Stimulated activated CD8-positive, alpha-beta memory T cell treated with anti-CD3 and anti-CD28 coated beads, Interleukin-15, amount 100 ng/mL, for 48 hours (primary cell): ENCODE measurements at places on chromosomes 13 and 19.

GRCh38 chr19:46009530-46010510, 13.0 kb downstream of the PGLYRP1 start:
- DNase-seq, result peak; percentile 22

- no peak for DNase-seq
Measured at GRCh38 chr13:89695343-89696257, 1651.9 kb upstream of the MIR17HG start.

- no peak for DNase-seq
Measured at GRCh38 chr19:33535226-33535625, 13.6 kb upstream of the PEPD start.

DNA sequence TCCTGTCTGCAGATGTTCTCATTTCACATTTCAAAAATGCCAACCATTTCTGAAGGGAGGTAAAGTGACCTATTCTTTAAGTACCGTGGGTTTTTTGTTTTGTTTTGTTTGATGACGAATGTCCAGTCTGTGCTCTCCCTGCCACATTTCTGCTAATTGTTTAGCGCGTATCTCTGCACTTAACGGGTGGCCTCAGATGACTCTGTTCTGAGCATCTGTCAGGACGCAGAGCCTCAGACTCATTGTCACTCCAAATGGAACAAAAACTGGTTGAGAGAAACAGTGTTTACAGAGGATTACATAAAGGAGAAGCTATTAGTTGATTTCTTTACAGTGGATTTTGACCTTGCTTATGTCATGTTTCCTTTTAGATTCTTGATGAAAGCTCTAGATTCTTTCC, 23.7 kb downstream of the TPP2 start:
- no peak for DNase-seq

DNA sequence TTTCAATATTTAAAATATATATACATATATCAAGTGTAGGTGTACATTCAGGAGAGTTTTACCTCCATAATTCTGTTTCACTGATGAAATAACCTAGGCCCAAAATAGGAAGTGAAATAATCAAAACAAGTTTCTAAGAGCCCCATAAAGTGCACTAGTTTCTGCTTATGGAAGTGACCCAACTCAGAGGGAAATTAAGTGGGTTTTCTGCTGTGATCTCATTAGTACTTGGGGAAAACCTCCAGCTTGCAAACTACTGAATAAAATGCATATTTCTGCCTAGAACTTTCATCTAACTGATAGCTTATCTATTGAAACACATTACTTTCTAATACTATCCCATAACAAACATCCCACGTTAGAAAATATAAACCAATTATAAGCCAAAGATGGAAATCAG, 45.4 kb upstream of the MIR17HG start:
- DNase-seq, result no peak

DNA sequence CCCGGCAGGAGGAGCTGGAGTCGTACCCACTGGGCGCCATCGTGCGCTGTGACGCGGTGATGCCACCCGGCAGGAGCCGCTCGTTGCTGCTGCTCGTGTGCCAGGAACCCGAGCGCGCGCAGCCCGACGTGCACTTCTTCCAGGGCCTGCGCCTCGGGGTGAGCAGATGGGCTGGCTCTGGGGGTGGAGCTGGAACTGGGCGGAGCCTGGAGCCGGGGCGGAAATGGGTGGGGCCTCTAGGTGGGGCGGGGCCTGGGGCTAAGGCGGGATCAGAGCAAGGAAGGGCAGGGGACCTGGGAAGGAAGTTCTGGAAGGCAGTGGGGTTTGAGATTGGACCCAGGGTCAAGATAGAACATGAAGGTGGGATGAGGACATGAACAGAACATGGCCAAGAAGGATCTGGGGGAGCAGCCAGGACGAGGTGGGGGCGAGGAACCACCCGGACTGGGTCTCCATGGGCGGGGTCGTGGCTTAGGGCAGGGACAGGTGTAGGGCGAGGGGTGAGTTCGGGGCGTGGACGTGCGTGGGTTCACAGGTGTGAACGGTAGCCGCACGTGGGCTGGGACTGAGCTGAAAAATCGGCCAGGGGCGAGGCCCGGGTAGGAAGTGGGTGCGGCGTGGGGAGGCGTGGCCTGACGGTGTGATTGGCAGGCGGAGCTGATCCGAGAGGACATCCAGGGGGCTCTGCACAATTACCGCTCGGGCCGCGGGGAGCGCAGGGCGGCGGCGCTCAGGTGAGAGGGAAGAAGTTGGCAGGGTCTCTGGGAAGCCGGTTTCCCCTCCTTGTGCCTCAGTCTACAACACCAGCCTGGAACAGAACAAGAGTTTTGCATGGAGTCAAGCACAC, 4.7 kb downstream of the EPS8L1 start:
- DNase-seq, result peak; percentile 47

DNA sequence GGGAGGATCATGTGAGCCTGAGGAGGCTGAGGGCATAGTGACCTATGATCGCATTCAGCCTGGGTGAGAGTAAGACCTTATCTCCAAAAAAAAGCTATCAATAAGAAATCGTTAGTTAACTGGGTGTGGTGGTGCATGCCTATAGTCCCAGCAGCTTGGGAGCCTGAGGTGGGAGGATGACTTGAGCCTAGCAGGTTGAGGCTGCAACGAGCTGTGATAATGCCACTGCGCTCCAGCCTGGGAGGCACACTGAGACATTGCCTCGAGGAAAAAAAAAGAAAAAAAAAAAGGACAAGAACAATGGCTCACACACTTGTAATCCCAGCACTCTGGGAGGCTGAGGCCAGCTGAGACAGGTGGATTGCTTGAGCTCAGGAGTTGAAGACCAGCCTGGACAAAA, 16.2 kb downstream of the PSPC1 start:
- DNase-seq, result no peak

GRCh38 chr19:51339313-51339686, 2.6 kb downstream of the VSIG10L start:
- no peak for DNase-seq

DNA sequence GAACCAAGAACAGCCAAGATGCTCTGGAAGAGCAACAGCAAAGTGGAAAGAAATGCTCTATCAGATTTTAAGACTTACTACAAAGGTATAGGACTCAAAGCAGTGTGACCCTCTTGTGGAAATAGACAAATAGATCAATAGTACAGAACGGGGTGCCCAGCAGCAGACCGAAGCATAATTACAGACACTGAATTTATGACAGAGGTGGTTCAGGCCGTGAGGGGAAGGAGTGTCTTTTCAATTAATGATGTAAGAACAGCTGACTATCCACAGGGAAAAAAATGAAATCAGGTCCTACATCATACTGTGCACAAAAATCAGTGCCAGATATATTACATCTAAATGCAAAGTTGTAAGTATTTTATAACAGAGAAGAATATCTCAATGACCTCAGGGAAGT, 95.6 kb downstream of the KATNAL1 start:
- DNase-seq, result no peak

DNA sequence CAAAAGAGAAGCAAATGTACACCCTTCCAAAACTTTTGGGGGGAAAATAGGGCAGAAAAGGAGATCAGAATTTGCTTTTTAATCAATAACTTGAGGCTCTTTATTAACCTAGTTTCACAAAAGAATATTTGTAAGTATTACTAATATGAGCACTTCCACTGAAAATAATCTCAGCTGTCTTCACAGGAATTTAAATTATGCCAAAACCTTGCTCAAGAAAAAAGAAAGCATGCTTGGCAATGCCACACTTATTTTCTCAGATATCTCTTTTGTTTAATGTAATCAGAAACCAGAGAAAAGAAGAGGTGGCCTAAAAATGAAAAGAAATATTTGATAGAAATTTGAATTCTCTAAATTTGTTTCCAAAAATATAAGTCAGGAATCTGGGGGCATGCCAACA, 234.9 kb upstream of the GPC6 start:
- DNase-seq, result no peak

GRCh38 chr19:18294467-18294864, 13.0 kb upstream of the JUND start:
- DNase-seq, result peak; percentile 90

GRCh38 chr19:40609561-40610395, 8.6 kb downstream of the LTBP4 start:
- DNase-seq, result peak; percentile 91

DNA sequence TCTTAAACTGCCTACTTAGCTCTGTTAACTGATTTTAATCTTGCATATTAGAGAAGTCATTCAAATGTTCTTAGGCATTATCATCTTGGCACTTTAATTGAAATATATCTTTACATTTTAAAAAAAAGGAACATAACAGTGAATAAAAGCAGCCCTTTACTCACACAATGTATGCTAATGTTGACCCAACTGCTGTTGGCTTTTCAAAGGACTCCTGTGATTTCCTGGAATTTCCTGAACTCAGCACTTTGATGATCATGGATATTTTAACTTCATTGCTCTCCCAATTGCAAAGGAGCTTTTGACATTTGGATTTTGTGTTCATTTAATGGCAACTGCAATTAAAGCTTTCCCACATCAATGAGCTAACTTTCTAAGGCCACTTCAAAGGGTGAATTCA, 1230.3 kb downstream of the DIAPH3 start:
- no peak for DNase-seq

GRCh38 chr13:83621765-83622421, 260.4 kb downstream of the SLITRK1 start:
- DNase-seq, result no peak

DNA sequence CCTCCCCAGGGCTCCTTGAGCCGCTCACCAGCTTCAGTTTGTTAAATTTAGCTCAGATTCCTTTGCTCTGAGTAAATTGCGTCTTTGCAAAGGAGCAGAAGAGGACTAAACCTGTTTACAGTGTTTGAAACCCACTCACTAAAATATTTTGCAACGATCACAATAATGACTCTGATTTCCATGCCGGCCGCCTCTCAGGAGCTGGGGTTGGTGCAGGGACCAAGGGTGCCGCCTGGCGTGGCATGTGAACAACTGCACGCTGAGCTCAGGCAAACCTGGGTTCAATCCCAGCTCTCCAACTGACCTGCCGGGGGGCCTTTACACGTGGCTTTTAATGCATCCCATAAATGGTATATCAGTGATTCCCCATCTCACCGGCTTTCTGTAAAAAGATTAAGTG, 68.7 kb upstream of the CACNA1A start:
- no peak for DNase-seq

- no peak for DNase-seq
Measured at GRCh38 chr19:17565611-17566010, 10.2 kb downstream of the COLGALT1 start.

DNA sequence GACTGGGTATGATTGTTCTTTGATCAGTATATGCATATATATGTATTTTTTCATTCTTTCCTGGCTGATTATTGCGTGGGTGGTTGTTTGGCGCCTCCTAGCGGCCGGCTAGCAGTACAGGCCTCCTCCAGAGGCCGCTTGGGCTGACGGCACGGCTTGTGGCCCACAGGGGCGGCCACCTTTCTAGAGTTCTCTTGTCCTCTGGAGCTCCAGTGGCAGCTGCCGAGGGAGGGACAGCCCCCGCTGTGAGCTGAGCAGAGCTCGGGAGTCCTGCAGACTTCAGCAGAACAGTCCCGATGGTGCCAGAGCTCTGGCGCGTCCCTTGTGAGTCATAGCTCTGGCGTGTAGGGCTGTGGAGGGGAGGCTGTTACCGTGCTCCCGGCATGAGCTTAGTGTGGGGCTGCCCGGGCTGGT, 22.5 kb upstream of the ZNF429 start:
- no peak for DNase-seq

DNA sequence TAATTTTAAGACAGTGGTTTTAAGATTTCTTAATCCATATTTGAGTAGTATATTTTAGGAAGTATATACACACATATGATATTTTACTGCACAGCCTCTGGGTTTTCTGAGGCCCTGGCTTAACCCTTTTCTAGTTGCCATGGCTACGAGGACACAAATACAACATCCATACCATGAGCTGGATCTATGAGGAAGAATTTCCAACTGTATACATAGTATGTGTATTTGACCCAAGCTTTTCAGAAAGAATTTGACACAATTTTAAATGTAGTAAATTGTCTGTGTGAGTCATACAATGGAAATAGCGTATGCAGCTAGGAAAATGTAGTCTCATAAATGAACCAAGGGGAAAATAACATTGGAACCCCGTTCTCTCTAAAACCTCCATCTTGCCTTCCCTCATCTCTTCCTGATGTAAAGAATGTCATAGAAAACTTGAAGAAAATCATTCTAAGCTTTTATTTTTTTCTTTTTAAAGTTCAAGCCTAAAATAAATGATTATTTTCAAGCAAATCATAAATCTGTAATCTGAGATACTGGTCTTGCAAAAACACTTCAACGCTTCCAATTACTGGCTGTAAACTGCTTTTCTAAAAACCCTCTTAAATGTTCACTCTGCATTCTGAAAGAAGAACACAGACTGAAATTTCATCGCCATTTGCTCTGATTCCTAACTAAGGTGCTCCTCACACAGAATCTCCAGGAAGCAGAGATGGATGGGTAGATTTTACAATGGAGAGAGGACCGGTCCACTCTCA, 172.4 kb downstream of the LACC1 start:
- DNase-seq, result no peak

DNA sequence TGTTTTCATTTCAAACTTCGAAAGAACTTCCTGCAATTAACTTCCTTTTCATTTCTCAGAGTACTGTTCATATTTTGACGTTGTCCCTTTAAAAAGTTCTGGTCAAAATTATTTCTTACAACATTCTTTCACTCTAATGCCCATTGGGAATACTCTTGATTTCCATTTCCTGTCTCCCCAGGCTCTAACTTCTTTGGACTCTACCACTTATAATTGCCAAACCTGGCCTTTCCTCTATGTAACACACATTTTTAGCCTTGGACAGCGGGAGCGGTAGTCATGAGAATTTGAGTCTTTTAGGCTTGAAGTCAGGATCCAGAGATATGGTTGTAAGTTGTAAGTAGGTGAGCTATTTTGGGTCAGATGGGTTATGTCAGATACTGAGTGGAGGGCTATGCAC, 163.5 kb upstream of the SPRY2 start:
- DNase-seq, result no peak

- no peak for DNase-seq
Measured at GRCh38 chr13:101493541-101493940, 41.1 kb downstream of the ITGBL1 start.

- DNase-seq, result no peak
Measured at GRCh38 chr13:38417727-38418126, 68.1 kb downstream of the UFM1 start.

DNA sequence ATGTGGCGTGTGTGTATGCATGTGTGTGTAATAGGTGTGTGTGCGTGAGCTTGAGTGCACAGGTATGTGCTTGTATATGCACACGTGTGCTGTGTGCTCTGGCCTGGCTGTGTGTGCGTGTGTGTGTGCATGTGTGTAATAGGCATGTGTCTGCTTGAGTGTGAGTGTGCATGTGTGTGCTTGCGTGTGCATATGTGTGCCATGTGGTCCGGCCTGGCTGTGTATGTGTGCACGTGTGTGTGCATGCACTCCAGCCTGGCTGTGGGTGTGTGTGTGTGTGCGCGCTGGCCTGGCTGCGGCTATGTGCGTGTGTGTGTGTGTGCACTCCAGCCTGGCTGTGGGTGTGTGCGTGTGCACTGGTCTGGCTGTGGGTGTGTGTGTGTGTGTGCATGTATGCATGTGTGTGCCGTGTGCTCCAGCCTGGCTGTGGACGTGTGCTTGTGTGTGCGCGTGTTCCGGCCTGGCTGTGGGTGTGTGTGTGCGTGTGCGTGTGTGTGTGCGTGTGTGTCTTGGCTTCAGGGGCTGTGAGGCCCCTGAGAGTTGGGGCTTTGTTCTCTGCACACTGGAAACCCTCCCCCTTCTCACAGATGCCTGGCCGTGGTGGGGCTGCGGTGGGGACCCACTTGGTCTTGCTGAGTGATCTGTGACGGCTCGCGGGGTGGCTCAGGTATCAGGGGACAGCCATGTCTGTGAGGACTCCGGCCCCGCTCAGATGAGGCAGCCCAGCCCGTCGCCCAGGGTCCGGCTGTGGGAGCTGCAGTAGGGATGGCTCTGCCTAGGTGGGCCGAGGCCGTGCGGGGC, 8.2 kb downstream of the SPPL2B start:
- no peak for DNase-seq
